ENCODE measurements at places on chromosomes 3 and 15.
A peak's percentile ranks its signal among the peaks of the same experiment; 100 is the strongest.

DNA sequence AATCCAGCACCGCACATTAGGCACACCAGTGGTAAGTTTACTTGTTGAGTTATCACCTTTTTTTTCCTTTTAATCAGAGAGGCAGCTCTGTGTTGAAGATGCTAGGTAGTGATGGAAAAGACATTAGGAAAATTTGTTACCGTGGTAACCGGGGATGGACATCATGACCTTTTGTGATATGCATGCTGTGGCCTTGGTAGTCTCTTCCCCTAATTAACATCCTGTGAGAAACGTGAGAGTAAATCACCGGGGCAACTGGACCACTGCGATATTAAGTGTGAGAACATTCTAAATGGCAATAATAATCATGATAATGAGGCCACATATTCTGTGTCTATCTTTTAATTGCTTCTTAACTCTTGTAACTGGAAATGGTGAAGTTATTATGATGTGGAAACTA lies 362.0 kb downstream of the CACNA2D3 start:
- no peak for DNase-seq

- no peak for DNase-seq
Measured at GRCh38 chr3:95044101-95044500, 981.2 kb downstream of the NSUN3 start.

GRCh38 chr15:57544848-57545480 lies 46.7 kb upstream of the MYZAP start:
- DNase-seq, result no peak

- no peak for DNase-seq
Measured at GRCh38 chr15:42719043-42719442, 17.9 kb downstream of the CDAN1 start.

- no peak for DNase-seq
Measured at GRCh38 chr15:83695246-83695645, 41.3 kb downstream of the ADAMTSL3 start.

GRCh38 chr3:72768006-72768441 lies 80.2 kb downstream of the SHQ1 start:
- DNase-seq, result no peak

DNA sequence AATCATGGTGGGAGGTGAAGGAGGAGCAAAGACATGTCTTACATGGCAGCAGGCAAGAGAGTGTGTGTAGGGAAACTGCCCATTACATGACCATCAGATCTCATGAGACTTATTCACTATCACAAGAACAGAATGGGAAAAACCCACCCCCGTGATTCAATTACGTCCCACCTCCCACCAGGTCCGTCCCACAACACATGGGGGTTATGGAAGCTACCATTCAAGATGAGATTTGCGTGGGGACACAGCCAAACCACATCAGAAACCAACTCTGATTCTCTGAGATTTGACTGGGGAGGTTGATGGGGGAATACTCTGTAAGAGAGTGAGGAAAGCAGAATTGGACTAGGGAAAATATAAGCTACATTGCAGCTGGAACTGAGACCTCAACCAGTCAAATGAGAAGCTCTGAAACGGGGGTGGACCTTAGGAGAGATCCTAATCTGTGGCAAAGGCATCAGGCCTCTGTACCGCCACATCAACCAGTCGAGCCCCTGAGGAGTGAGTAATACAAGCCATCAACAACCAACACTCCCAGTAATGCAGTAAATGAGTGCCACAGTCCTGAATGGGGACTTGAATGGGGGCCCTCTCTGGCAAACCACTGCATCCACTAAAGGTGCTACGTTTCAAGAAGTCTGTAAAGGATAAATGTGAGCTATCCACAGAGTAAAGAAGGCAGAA lies 207.9 kb upstream of the GADL1 start:
- DNase-seq, result no peak

GRCh38 chr3:89889386-89889785 lies 782.0 kb downstream of the EPHA3 start:
- DNase-seq, result no peak

GRCh38 chr3:48650723-48651122 lies 12.0 kb downstream of the CELSR3 start:
- DNase-seq, result no peak

DNA sequence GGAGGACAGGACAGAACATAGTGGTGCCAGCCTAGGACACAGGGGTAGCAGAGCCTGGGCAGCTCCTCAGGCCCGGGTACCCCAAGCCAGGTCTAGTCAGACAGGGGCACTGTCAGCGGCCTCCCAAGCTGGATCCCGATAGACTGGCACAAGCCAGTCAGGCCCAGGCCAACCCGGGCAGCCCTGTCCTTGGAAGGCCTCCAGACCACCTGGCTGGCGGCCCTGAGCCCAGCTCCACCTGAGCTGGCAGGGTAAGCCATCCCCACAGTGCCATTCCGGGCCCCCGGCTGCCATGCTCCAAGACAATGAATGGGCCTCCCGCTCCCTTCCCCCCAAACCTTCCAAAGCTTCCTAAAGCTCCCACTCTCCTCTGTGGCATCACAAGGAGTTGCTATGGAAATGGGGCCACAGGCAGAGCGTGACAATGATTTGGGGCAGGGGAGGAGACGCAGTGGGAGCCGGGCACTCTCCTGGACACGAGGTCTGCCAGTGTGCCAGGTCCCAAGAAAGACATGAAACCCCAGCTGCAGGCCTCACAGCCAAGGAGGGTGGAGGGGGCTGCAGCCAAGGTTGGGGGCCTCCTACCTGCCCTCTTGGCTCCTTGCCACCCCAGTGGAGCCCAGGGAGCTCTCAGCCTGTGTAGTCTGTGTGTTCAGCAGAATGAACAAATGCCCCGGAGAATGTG lies 165.6 kb upstream of the LINGO1 start:
- no peak for DNase-seq

GRCh38 chr3:172065527-172065926 lies 26.1 kb downstream of the FNDC3B start:
- no peak for DNase-seq

- DNase-seq, result no peak
Measured at GRCh38 chr3:128488636-128488990, 4.4 kb downstream of the GATA2 start.

DNA sequence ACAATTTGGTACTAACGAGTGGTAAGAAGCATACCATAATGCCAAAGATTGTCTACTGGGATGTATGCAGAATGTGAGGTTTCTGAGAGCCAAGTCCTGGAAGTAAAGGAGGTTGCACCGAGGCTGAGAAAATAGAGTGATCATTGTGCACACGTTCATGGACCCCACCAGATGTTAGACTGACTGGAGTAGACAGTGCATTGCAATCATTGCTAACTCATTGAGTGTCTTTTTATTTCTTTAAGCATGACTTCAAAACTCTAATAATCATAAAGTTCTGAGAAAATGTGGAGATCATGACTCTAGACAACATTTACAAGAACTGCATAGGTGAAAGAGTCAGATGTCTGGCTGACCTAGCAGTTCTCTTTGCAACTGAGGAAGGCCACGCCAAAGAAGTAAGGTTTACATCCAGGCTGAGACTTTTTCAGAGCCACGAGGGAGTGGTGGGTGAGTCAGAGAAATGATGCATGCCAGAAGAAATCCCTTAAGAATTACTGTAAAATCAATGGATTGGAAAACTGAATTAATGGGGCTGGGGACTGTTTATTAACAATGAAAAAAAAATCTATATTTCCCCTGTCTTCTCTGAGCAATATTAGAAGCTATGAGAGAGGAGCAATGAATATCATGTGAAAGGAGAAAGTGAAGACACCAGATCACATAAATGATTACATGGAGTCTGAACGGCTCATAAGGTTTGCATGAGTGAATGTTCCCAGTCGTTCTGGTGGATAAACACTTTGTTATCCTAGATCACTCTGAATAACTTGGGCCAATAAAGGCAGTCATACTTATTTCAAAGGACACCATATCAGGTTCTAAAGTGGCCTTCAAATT lies 76.0 kb upstream of the SLC25A26 start:
- DNase-seq, result no peak

GRCh38 chr3:8371085-8371551 lies 130.5 kb upstream of the LMCD1 start:
- no peak for DNase-seq

DNA sequence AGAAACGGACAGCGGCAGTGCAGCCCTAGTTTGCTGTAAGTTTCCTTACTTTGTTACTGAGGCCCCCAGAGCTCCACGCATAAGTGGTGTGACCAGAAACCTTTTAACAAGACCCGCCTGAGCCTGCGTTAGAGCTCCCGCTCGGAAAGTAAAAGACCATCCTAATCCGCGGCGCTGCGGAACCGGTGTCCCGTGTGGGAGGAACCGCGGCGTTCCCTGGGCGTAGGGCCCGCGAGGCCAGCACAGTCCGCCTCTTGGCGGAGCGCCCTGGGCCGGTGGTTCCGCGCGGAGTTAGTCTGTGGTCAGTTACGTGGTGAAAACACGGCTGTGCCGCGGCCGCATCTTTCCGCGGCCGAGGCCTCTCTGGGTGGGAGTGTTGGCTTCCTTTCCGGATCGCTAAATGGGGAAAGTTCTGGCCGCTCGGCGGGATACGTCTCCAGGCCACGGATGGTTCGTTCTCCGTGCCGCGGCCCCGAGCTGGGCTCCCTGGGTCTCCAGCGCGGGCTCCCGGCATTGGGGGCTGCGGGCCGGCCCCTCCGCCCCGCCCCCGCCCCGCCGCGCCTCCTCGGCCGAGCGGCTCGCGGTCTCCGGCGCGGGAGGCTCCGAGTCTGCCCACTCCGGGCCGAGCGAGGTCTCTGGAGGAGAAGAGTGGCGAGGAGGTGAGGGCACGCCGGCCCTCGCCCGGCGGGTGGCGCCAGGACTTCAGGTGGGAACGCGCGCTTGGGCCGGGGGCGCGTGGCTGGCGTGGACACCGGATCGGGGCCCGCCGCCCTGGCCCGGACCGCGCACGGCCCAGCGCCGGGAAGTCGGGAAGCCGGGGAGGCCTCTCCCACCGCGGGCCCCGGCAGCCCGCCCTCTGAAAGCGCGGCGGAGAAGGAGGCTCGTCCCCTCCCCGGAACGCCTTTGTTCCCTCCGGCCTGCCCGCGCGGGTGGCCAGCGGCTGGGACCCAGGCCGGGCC lies 754 bp downstream of the B3GNT5 start:
- DNase-seq, result peak; percentile 35

DNA sequence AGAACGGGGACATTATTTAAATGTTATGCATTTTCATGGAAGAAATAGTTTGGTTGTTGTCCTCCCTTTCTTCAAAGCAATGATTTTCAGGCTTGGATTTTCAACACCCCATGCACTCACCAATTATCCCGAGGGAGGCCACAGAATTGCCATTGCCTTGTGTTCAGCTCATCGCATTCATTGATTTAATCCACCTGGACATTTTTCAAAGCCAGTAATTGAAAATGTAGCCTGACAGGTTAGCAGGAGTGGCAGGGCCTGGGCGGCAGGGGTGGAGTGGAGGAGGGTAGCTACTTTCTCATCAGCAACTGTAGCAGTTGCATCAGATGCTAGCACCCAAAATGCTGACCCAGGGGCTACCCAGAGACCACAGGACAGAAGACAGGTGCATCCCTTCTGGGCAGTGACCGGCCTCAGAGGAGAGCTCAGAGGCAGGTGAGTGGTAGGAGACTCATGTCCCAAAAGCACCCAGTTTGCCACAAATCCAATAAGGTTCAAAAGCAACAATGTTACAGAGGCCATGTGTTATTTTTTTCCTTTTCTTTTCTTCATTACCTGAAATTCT lies 242.4 kb downstream of the CD47 start:
- no peak for DNase-seq

GRCh38 chr3:5840056-5840455 lies 652.5 kb downstream of the EDEM1 start:
- DNase-seq, result no peak

- DNase-seq, result no peak
Measured at GRCh38 chr3:72559385-72559784, 288.9 kb downstream of the SHQ1 start.

GRCh38 chr3:31738412-31738811 lies 205.7 kb downstream of the STT3B start:
- no peak for DNase-seq

- no peak for DNase-seq
Measured at GRCh38 chr15:96746665-96747064, 416.2 kb downstream of the NR2F2 start.

GRCh38 chr15:58142827-58143461 lies 4.8 kb downstream of the AQP9 start:
- DNase-seq, result no peak

DNA sequence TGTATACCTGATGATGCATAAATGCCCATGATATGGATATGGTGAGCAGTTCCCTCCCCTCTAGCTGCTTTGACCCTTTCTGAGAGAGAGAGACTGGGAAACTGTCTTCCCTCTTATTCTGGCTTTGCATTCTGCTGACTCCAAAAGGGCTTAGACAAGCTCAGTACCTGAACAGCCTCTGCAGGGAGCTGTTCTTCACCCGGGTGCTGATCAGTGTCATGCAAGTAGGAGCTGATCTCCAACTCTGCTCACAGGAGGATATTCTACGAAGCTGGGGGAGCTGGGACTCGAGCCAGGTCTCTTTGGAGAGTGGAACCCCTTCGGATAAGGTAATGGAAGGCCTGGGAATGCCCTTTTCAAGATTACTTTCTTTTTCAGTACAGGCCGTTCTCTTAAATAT lies 237.1 kb downstream of the RYR3 start:
- no peak for DNase-seq

DNA sequence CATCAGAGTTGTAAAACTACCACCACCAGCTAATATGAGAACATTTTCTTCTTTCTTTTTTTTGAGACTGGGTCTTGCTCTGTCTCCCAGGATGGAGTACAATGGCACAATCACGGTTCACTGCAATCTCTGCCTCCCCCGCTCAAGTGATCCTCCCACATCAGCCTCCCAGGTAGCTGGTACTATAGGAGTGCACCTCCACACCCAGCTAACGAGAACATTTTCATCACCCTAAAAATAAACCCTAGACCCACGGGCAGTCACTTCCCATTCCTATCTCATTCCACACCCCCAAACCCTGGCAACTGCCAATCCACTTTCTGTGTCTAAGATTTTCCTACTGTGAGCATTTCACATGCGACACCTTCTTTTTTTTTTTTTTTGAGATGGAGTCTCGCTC lies 130.9 kb downstream of the ATP10A start:
- DNase-seq, result no peak

DNA sequence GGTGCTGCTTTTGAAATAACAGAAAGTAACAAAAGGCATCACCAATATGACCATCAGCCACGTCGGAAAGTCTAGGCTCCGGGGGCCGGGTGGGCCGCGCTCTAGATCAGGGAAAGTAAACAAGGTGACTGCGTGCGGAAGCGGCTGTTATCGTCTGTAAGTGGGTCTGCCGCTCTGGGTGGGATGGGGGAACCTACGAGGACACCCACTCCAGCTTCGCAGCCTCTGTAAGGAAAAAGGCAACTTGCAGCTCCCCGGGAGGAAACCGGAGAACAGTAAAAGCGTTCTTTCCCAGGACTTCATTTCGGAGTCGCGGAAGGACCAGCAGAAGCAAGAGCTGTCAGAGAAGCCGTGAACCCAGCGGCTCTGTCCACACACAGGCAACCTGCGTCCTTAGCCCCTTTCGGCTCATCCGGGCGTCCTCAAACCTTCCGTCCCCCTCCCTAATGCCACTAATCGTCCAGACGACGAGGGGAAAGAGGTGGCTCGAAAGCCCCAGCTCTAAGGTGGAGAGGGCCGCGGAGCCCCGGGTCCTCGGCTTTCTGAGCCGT lies 461 bp downstream of the XRN1 start:
- DNase-seq, result peak; percentile 43

- DNase-seq, result no peak
Measured at GRCh38 chr3:111961461-111962164, 17.2 kb upstream of the ABHD10 start.

All from hypothalamus (tissue), 51 donors.